ENCODE measurements at places on chromosomes 2 and 18.

- DNase-seq, result no peak
These were observed 151.6 kb downstream of the GLI2 start for GRCh38 chr2:120887320-120887697.

DNA sequence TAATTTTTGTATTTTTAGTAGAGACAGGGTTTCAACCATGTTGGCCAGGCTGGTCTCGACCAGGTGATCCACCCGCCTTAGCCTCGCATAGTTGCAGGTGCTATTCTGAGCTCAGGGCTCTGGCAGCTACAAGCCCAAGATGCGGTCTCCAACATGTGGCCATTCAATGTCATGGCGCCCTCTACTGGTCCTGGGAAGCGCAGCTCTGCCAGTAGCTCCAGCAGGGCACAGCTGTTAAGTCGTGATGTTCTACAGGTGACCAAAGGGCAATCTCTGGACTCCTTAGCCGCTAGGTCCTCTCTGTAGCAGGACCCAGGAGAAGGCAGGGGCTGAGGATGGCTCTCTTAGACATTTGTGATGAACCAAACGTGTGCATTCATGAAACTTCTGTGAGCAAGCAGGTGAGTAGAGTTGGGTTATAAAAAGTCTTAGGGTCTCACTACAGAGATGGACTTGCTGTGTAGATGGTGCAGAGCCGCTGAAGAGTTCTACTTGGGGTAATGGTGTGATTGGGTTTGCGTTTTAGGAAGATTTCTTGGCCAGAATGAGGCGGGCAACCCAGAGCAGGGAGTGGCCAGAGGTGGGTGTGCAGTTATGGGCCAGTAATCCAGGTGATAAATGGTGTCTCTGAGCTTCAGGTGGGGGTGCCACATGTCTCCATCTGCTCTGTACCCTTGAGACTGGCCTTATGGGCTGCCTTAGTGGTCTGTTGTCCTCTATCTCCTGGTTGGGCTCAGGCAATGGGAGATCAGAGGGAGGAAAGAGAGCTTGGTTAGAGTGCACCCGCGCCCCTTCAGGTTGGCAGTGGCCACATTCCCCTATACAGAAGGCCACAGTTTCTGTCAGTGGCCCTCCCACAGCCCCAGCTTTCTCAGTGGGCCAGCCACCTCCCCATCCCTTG is 31.0 kb downstream of the IL37 start:
- peak; percentile 86 for DNase-seq

- DNase-seq, result no peak
These were observed 113.9 kb downstream of the HNMT start for GRCh38 chr2:138078153-138078552.

DNA sequence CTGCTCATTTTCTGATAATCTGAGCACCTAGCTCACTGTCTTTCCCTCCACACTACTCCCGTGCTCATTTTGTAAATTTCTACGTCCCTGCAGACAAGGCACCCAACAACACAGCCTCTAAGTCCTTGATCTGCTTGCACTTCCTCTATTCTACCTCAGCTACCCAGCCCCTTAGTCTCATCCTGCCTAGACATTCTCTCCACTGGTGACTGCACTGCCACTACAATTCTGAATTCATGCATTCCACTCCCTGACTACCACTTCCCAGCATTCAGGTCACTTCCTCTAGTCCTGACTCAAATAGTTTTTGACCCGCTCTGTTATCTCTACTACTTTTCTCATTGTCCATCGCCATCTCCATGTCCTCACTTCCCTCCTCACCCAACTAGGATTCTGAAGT is 155.7 kb downstream of the DYM start:
- DNase-seq, result no peak

- DNase-seq, result no peak
These were observed 254.8 kb upstream of the DSEL start for GRCh38 chr18:67771271-67771670.

DNA sequence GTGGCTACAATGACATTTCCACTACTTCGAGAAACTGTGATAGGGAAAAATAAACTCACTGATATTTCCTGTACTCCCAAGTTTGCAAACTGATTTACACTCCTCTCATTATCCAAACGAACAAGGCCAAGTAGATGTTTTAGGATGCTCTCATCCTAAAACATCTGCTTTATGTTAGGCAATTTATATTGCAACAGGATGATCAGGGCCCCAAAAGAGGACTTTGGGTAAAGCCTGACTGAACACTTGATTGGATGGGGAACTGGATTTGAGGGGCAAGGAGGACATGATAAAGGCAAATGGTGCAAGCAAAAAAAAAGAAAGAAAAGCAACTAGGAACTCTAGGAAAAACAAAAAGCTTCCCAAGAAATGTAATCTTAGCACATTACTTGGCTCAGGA is 2.1 kb upstream of the HES6 start:
- no peak for DNase-seq

- peak; percentile 39 for DNase-seq
These were observed 62.6 kb upstream of the STK17B start for GRCh38 chr2:196233805-196234475.

DNA sequence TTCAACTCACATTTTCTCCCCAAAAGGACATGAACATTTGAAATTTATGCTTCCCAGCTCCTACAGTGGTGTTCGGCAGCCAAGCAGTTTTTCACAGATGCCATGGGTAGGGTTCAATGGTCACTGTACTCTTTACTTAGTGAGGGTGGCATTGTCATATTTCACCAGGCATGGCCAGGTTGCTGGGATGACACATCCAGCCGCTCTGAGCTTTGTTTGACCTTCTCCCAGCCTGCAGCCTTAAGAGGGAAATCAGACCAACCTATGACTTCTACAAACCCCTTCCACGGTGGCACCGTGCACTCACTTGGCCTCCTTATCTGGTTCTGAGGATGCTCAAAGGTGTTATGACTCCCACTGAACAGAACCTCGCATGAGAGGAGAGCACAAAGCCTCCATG is 108.4 kb upstream of the SH3BP4 start:
- DNase-seq, result no peak

DNA sequence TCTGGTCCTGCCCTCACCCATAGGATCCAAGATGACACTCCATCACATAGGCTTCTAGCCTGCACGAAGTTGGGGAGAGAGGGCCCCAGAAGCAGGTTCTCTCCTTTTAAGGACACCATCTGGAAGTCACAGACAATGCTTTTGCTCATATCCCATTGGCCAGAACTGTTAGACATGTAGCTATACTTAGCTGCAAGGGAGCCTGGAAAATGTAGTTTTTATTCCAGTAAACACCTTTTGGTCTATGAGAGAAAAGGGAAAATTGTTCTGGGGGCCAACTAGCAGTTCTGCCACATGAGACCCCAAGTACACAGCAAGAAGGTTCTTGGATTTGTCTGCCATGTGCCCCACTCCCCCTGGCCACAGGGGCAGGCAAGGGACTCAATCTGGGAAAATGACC is 206.1 kb downstream of the ZFP36L2 start:
- no peak for DNase-seq

GRCh38 chr2:8588831-8589191 is 93.0 kb upstream of the ID2 start:
- DNase-seq, result no peak

DNA sequence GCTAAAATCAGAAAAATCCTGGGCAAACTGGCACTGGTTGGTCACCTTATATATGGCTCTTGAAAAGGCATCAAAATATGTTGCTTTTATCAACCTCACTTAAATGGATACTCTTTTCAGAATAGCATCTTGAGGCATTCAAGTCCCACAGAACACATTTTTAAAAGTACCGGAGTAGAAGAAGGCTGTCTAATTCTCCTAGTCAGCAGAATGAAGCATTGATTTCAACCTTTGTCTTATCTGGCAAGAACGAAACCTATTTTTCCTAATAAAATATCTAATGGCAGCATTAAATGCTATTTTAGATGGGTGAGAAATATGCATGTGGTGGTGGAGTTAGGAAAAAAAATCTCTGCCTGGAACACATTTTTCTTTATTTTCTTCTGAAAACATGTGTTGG is 27.8 kb downstream of the TMEFF2 start:
- DNase-seq, result no peak

DNA sequence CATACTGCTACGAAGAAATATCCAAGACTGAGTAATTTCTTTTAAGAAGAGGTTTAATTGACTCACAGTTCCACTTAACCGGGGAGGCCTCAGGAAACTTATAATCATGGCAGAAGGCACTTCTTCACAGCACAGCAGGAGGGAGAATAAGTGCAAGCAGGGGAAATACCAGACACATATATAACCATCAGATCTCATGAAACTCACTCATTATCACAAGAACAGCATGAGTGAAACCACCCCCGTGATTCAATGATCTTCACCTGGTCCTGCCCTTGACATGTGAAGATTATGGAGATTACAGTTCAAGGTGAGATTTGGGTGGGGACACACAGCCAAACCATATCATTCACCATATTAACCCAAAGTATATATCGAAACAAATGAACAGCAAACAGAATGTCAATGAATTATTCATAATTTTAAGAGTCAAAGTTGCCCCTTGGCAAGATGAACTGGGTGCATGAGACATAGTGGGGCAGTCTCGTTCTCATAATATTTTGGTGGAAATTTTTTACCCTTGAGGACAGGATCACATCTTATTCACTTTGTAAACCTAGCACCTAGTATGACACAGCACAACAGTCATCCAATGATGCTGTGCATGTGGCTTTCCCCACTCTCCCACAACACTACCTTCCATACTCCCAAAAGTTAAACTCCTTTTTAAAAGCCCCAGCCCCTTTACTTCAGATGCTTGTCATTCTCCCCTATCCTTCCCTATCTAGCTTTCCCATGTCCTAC is 425.3 kb downstream of the ZEB2 start:
- no peak for DNase-seq

DNA sequence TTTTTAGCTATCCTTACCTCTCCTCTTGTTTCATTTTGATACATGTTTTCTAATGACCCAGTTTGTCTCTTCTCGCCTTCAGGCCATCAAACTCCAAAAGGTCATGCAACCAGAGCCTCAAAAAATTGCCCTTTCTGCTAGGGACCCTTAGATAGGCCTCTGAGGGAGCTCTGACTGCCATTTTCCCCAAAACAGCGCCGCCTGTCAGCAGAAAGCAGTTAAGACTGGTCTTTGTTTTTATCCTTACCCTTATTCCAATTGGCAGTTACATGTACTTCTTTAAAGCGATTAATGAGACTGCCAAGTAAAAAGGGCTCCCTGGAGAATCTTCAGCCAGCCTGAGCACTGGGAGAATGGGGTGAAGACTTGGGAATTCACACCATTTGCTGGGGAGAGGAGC is 55.1 kb upstream of the RIT2 start:
- no peak for DNase-seq

DNA sequence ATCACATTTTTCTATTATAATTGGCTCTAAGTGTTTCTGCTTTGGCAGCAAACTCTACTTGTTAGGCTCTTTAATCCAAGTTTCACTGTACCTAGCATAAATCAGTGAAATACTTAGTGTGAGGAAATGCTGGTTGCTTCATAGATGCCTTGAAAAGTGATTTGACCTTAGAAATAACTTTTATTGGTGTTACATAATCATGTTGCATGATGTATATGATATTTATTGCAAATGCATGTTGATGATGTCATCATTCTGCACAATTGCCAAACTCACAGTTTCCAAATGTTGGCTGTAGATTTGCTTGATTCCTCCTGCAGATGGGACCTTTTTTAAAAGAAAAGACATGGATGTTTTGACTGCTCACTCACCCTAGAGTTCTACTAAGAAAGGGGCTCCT is 137.6 kb upstream of the BCL2L11 start:
- peak; percentile 74 for DNase-seq

GRCh38 chr18:70354080-70354479 is 65.2 kb downstream of the SOCS6 start:
- DNase-seq, result no peak

GRCh38 chr2:79638954-79639353 is 126.1 kb downstream of the CTNNA2 start:
- DNase-seq, result no peak

DNA sequence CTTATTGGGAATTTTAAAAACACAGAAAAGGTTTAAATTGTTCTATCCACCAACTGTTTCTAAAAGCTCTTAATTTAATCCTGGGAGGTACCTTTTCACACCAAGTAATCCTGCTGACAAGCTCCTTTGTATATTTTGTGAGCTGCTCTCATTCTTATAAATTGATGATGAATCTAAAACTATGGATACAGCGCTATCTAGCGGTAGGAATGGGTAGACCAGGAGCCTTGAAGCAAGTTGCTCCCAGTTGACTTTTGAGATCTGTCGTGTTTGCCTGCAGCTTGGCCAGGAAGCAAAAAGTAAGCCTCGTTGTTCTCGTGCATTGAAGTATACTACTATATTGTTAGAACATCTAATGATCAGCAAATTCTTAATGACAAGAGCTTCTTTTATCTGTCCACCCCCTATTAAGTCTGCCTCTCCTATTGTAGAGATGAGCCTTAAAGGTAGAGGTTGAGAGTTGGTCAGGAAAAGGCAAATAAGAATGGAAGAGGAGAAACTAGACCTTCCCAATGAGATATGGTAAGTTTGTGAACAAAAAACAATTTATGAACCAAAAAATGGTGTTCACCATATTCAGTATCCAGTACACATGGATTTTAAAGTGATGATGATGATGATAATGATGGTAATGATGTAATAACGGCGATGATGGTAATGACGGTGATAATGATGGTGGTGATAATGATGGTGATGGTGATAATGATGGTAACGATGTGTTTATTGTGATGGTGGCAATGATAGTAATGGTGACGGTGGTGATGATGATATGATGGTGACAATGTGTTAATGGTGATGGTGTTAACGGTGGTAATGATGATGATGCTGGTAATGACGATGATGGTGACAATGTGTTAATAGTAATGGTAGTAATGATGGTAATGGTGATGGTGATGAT is 212.1 kb upstream of the NCKAP5 start:
- DNase-seq, result peak; percentile 52

- DNase-seq, result peak; percentile 85
These were observed 74.4 kb upstream of the ASB18 start for GRCh38 chr2:236338495-236339184.

DNA sequence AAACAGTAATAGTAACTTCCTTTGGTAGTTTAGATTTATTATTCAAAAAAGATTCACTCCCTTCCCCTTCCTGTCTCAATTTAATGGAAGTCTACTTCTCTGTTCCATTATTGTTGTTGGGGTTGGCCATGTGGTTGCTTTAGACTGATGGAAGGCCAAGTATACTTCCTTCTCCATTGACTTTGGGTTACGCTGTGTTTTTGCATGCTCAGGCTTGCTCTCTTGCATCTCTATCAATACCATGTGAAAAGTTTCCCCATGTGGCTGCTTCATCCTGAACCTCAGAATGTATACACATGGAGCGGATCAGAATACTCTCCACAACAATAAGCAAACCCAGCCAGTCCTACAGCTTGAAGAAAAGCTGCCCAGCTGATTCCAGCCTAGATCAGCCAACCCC is 20.3 kb downstream of the CFAP210 start:
- no peak for DNase-seq

- no peak for DNase-seq
These were observed 17.6 kb downstream of the MRPL35 start for GRCh38 chr2:86216575-86217555.

- DNase-seq, result no peak
These were observed 186.0 kb downstream of the ANKRD30B start for GRCh38 chr18:14933964-14934363.

Data from suppressor macrophage (primary cell).